ENCODE measurements at places on chromosomes 5 and 9.

DNA sequence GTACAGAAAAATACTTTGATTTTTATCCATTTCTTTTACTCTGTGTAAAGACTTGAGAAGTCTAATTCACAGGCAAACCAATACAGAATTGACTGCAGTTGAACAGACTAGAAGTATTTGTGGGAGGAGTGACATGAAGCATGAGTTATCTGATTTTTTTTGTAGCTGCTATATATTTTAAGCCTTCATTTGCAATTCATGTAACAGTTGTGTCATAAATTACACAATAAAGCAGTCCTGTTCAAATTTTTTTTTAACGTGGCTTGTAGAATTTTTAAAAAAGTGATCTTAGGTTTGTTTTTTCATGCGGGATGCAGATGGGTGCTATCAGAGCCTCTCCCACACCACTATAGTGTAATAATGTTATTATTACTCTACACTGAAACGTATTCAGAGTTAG lies 2.9 kb upstream of the MAML1 start:
- no peak for DNase-seq

- no peak for DNase-seq
These were observed 32.1 kb downstream of the USP20 start for GRCh38 chr9:129867136-129868022.

DNA sequence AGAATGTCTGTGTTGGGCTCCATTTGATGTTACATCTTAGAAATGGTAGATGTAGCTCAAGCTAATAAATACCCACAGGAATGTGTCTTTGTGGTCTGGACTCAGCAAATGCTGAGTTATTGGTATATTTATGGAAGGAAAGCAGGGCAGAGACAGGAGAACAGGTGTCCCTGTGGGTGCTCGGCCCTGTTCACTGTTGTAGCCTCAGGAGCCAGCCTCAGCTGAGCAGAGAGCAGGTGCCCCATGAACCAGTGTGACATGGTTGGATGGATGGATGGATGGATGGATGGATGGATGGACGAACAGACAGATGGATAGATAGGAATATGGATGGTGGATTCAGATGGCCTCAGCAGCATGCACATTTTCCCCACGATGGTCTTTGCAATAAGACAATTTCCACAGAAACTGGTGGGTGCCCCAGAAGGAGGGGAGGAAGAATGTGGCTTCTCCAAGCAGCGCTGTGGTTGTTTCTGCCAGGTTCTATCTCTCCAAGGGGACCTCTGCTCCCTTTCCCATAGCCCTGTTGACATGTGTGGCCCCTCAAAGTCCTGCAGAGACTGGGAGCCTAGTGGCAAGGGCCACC lies 8.2 kb upstream of the IRF1 start:
- no peak for DNase-seq

GRCh38 chr9:137763271-137763955 lies 114.2 kb upstream of the CACNA1B start:
- DNase-seq, result no peak

DNA sequence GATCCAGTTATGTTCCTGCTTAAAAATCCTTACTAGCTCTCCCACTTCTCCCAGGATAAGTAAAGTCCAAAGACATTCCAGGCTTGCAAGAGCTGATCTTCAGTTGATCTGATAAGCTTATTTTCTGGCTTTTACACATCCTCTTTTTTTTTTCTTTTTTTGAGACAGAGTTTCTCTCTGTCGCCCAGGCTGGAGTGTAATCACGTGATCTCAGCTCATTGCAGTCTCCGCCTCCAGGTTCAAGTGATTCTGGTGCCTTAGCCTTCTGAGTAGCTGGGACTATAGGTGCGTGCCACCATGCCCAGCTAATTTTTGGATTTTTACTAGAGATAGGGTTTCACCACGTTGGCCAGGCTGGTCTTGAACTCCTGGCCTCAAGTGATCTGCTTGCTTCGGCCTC lies 37.3 kb upstream of the PTPN3 start:
- no peak for DNase-seq

DNA sequence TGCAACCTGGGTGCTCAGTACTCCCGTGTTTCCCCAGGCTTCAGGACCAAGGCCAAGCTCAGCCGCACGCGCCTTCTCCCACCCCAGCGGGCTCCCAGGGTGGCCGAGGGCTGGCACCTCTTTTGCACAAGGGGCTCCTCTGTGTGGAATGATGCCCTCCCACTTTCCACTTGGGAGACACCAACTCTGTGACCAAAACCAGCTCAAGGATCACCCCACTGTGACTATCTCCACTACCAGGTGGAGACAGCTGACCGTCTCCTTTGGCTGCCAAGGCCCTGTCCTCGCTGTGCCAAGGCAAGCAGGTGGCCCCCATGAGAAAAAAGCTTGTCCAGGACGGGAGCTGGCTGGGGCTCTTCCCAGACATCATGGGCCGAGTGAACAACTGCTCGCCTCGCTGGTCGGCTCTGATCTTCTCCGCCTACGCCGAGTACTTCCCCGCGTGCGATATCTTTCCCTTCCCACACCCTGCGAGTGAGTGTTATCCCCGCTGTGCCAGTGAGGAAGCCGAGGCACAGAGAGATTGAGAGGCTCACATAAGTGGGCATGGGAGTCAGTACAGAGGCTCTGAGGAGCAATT lies 132.8 kb downstream of the ZNF354C start:
- DNase-seq, result no peak

GRCh38 chr5:21154526-21154925 lies 1166.5 kb upstream of the CDH18 start:
- DNase-seq, result no peak

DNA sequence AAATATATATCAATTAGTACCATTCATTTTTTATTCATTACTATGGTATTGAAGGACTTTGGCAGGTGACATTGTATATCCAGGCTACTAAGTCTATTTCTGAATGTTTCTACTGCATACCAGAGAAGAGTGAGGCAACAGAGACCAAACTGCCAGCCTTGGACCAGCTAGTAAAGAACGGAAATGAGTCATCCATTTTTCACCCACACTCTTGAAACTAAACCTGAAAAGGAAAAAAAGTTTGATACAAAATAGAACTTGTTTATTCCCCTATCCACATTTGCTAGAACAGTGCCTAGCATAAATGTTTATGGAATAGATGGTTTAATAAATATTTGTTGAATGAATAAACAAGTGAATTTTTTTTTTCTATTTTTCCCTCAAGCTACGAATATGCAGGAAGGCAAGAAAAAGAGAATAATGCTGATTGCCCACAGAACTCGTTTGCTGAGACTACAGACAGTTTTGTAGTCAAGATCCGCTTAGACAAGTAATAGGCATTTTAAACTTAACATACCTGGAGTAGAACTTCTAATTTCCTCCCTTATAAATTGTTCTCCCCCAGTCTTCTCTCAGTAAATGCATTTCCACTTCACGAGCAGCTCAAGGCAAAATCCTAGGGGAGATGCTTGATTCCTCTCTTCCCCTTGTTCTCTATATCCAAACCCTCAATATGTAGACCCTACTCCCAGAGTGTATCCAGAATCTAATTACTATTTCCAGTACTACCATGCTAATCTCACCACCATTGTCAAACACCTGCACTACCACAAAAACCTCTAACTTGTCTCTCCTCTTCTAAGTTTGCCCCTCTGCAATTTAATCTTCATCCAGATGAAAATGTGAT lies 146.2 kb upstream of the RASA1 start:
- DNase-seq, result peak; percentile 66

DNA sequence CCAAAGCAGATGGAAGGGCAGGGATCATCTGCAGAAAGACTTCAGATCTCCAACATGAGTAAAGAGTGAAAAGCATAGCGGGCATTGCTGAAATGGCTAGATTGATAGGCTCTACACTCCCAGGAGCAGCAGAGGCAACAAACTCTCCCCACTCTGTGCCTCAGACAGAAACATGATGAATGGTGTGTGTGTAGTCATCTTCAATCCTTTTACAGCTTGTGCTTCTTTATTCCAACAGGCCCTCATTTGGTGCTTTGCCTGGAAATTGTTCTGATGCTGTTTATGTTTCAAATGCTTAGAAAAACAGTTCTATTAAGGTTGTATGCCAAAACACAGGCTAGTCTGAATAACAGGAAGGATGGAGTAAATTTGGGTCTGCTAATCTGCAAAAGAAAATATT lies 176.2 kb downstream of the DMRTA1 start:
- peak; percentile 7 for DNase-seq

DNA sequence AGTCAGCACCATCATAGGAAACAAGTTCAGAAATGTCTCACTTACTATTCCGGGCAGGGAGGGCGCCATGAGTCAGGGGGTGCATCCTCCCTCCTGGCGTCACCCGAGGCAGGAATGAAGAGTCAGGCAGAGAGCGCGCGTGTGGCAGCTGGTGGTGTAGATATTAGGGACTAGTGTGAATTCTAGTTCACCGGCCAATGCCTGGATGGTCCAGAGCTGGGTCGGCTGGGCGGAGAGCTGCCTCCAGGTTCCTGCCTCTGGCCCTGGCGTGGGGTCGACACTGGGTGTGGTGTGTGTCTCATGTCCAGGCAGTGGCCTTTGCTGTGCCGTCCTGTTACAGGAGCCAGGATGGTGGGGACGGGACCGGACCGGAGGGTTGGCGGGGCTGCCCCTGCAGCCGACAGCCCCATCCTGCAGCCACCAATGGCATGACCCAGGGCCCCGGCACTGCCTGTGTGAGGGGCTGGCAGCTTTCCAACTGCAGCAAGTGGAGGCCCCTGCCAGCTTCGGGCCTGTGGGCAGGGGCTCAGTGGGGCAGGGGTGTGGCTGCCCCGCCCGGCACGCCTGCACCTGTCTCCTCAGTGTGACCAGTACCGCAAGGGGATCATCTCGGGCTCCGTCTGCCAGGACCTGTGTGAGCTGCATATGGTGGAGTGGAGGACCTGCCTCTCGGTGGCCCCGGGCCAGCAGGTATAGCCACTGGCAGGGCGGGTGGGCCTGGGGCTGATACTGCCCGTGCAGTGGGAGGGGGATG lies 9.1 kb downstream of the DIPK1B start:
- no peak for DNase-seq

DNA sequence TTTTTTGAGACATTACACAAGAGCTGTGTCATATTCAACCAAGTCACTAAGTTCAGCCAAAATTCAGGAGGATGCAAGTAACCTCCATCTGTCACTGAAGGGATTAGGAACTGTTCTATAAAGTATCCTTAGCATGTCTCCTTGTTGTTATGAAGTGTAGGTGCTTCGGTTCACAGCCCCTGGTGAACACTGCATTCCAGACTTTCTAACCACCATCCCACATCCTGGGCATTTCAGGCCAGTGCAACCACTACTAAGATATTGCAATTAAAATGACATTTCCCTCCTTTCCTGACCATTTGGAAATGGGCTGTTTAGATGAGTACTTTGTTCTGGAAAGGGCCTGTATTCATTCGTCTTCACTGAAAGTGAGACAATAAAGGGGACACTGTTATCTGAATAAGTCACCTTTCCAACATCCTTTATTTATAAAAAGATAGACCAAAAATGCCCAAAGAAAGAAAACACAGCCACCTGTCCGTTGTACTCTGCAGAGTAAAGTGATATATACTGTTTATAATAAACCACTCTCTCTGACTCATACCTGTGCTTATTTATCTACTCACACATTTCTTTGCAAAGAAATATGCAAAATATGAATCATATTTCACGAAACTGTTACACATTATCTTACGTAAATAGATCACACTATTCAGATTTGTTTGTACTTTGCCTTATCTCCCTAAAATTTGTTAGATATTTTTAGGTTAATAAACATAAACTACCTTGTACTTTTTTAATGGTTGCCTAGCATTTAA lies 861.9 kb downstream of the CDH18 start:
- DNase-seq, result no peak

DNA sequence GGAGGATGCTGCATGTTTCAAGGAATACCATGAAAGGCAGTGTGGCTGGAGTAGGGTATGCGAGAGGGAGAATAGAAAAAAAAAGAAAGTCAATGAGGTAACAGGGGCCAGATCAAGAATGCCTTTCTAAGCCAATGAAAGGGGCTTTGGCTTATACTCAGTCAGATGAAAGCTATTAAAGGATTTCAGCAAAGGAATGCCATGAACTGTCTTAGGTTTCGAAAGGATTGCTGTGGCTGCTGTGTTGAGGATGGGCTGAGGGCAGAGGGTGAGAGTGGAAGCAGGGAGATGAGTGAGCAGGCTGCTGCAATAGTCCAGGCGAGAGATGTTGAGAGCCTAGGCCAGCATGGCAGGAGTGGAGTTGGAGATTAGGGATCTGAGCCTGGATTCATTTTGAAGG lies 135.4 kb upstream of the CKMT2 start:
- DNase-seq, result peak; percentile 24

DNA sequence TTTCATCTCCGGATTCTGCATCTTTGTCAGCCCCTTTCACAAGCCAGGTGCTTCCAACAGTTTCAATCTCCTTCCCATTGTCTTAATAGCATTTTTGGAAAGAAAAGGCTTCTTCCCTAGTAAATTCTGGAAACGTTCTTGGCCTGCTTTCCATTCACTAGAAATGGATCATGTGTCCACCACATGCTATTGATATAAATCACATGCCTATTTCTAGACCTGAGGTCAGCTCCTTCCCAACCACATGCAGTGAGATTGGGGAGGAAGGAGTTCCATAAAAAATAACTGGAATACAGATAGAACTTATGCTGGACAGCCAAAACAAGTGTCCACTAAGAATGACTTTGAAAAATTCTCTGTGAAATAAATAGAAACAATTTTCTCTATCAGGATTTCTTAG lies 181.6 kb upstream of the TMEM161B start:
- DNase-seq, result no peak

DNA sequence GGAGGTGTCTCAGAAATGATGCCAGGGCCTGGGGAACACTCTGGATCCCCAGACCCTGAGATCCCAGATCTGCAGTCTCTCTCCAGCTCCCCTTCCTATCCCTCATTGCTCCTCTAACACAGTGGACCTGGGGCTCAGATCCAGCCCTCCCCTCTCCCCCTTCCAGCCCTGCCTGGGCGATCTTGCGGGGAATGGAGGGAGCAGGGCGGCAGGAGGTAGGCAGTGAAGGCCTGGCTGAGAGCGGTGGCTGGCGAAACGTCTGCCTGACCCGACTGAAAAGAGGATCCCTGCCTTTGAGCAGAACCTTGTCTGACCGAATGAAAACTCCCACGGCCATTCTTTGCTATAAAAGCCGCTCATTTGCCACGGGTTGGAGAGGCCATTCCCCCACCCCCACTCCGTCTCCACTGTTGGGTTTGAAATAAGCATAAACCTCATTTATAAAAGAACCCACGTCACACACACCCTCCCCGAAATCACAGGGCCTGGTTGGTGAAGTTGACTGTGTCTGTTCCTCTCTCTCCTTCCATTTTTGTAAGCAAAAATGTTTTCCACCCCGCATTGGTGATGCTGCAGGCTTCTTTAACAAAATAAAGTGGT lies 8.8 kb downstream of the MSX2 start:
- DNase-seq, result no peak

- no peak for DNase-seq
These were observed 13.1 kb downstream of the THBS4 start for GRCh38 chr5:80048084-80048780.

GRCh38 chr9:673966-674526 lies 167.5 kb upstream of the DMRT1 start:
- no peak for DNase-seq

DNA sequence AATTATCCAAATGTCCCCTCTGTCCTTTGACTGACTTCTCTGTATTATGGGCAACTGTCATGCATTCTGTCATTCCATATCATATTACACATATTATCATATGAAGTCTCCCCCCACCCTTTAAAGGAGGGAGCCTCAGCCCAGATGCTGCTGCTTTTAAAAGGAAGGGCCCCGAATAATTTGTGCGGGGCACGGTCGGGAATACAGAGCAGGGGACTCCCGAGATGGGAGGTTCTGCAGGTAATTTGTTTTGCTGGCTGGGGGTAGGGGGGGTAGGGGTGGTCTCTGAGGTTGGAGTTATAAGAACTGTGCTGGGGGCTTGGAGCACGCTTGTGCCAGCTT lies 10.1 kb upstream of the LHX2 start:
- no peak for DNase-seq
